ENCODE measurements at places on chromosomes 12 and 14.

- DNase-seq: no peak
Measured at GRCh38 chr12:112515868-112516267, 97.1 kb downstream of the PTPN11 start.

DNA sequence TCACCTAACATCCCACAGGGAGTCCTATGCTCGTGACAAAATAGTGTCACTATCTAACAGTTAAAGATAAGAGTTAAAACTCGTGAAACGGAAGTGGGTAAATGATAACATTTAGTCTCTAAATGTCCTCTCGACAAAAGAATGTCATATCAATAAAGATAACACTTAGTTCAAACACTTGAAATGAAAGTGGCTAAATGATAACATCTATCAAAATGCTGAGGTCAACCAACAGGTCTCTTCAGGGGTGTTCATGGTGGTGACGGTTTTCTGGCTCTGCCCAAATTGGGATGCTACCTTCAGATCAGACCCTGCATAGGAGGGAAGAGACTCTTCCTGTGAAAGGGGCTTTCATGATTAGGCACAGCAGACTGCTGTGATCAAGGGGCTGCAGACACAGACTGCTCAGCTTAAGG is 22.1 kb downstream of the IL26 start:
- DNase-seq: no peak

- DNase-seq: no peak
Measured at GRCh38 chr14:49425921-49426320, 160.3 kb downstream of the RPS29 start.

- peak; percentile 63 for DNase-seq
Measured at GRCh38 chr14:39762576-39763401, 330.6 kb upstream of the FBXO33 start.

GRCh38 chr14:90630171-90630806 is 185.9 kb downstream of the TTC7B start:
- DNase-seq: no peak

DNA sequence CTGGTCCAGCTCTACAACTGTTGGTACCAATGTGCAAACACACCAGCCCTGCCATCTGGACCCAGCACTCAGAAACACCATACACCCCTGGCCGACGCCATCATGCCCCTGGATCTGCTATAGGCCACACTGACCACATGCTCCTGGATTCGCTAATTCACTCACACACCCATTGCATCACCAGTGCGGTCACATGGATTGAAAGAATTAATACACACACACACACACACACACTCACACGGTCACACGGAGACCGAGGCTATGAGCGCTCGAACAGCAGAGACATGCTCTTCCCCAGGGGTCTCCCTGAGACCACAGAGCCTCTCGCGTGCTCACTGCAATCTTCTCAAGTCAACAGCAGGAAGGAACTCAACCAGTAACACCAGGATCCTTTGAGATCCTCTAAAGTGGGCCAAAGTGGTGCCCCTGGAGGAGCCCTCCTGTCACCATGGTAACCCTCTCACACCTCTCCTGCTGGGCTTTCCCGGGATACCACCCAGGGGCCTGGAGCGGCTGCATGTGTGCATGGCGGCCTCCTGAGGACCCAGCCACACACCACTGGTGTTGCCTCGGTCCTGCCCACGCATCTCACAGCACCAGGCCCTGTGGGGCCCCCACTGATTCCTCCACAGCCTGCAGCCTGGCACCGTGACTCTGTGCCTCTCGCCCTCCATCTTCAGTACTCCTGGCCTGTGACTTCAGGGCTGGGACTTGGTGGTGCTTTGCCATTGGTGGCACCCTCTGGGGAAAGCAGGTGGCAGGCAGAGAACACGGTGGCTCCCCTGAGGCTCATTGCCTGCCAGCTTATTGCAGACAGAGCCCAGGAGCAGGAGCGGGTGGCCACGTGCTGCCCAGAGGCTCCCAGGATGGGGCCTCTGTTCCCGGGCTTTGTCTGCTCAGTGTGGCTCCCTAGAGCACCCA is 15.1 kb downstream of the LRTM2 start:
- no peak for DNase-seq

DNA sequence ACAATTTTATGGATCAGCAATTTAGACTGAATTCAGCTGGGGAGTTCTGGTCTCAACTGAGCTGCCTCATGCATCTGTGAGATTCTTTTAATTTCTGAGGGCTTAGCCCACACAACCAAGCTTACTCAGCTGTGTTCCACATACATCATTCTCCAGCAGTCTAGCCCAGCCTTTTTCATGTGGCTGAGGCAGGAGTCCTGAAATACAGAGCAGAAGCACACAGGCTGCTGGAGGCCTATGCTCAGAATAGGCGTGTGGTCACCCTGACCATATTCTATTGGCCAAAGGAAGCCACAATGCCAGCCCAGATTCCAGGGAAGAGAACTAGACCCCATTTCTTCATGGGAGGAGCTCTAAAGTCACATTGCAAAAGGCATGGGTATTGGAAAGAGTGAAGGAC is 72.3 kb upstream of the DHRS4 start:
- no peak for DNase-seq

GRCh38 chr12:19997656-19998400 is 370.5 kb upstream of the PDE3A start:
- no peak for DNase-seq

DNA sequence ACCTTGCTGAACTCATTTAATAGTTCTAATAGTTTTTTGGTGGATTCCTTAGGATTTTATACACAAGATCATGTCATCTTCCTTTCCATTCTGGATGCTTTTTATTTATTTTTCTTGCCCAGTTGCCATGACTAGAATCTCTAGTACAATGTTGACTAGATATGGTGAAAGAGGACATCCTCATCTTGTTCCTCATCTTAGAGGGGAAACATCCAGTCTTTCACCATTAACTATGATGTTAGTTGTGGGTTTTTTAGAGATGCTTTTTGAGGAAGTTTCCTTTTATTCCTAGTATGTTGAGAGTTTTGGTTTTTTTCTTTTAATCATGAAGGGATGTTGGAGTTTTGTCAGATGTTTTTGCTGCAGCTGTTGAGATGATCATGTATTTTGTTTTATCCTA is 8.7 kb downstream of the ANKRD13A start:
- no peak for DNase-seq

DNA sequence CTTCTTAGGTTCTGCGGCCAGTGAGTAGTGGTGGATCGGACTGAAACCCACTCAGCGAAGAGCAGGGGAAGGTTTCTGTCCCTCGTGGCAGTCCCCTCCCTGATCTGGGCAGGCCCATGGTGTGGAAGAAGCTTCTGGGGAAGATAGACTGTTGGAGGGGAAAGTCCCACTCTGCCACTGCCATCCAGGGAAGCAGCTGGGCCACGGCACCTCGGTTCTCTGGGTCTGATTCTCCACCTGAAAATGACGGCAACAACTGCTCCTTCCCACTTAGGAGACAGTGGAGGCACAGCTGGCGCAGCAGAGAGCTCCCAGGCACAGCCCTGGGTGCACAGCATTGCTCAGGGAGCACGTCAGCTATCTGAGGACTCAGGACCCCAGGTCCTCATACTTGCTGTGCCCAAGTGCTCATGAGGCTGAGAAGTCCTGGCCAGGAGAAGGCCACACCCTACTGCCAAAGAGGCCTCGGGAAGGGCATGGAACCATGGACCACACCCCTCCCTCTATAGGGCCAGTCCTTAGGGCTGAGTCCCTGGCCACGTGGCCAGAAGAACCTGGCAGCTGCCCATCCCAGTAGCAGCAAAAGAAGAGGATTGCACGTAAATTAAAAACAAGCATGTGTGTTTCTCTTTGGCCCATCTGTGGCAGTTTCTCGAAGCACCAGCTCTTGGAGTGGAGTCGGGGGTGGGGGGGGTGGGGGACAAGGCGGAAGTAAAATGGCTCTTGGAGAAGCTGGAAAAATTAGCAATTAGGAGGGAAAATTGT is 85.3 kb upstream of the BCL11B start:
- DNase-seq: no peak

- no peak for DNase-seq
Measured at GRCh38 chr14:65470404-65470880, 57.9 kb downstream of the FUT8 start.

DNA sequence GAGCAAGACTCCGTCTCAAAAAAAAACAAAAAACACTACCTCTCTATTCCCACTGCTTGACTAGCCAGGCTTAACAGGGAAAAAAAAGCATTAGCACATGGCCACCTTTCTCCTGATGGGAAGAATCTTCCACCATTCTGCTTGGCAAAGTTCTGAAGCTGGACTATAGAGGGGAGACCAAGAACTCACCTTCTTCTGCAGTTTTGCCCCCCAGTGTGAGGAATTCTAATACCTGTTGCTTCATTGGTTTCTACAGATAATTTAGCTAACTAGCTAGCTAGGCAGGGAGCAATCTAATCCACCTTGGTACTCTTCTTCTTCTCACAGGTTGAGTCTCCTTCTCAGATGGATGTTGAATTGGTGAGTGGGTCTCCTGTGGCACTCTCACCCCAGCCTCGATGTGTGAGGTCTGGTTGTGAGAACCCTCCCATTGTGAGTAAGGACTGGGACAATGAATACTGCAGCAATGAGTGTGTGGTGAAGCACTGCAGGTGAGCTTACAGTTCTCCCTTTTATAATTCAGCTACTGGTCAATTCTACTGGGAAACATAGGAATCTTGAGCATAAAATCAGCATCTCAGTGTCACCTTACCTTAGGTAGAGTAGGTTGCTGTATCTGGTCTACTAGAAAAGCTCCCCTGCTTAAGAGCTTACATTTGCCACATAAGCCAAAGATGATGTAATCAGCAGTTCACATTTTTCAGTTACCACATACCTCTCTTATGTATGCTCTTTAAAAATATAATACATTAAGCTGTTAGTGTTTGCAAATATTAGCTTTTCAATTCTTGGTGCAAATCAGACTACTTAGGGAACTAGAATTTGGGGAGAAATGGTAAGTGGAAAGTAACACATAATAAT is 16.0 kb downstream of the METTL3 start:
- no peak for DNase-seq

GRCh38 chr12:130827432-130827831 is 11.6 kb downstream of the STX2 start:
- DNase-seq: no peak

DNA sequence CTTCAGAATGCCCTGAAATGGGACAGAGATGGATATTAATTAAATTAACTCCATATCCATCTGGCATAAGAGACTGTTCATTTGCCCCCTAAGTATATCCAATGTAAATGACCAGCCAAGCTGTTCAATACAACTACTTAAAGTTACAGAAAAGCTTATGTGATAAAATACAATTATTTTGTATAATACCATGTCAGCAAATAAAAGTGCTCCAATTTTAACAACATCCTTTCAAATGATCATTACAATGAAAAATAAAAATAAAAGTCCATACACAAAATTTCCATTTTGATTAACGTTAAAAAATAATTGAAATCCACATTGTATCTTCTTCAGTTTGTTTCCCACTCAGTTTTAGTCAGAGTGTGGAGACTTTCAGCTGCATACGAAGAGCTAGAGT is 5.7 kb downstream of the CLEC6A start:
- no peak for DNase-seq

DNA sequence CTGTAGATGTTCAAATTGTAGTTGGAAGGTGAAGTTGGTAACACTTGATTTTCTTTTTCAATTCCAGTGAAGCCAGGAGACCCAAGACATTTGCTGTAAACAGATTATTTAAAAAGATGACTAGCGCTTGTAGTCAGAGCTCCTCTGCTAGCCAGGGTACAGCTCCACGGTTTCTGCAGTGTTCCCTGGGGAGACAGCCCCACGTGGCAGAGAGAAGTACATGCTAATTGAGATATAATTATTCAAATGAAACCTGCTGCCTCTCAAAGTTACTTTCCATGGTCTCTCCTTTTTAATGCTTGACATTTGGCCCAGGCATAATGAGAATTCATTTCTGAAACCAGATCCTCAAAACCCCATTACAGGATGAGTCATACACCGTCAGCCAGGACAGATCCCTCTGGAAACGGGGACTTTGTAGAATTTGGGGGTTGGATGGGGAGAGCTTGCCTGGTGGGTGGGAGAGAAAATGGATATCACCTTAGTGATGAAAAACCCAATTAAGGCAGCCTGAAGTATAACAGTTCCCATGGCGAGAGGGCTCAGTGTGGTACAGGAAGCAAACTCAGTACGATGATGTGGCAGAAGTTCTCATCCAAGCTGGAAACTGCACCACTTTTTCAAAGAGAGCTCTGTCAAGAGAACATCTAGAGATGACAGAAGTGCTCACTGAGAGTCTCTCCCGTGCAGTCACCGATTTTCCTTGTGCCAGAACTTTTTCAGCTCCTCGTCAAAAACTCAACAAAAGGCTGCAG is 637.7 kb upstream of the TMEM132C start:
- no peak for DNase-seq

DNA sequence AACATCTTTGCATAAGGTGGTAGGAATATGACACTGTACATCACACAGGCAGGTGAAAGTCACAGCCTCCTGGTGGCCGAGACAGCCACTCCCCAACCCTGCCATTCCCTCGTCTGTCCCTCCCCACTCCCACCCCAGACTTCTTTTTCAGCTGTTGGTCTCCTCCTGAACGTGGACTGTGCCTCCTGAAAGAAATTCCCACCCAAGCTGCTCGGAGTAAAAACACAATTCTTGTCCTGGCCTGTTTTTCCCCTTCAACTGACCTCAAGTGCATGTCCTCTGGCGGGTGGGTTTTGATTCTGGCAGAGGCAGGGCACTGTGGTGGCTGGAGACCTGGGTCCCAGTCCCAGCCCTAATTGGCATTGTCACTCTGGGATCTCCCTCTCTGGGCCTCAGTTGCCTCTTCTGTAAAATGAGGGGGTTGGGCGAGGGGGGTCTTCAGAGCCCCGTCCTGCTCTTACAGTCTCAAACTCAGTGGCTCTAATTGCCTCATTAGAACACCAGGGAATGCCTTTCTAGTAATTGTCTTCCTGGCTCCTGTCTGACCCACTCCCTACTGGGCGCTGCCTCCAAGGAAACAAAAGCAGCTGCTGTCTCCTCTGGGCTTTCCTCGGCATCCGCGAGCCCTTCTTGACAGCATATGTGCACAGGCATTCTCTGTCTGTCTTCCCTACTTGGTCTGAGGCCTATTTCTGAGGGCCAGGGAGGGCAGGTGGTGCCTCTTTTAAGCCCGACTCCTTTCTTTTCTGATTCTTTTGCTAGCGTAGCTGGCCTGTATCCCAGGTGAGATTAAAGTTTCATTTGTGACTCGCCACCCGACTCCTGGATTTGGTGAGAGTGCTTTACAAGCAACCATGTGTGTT is 186.6 kb upstream of the RMST start:
- DNase-seq: no peak

- DNase-seq: no peak
Measured at GRCh38 chr12:51904951-51905470, 2.3 kb upstream of the ACVRL1 start.

GRCh38 chr14:100282766-100283419 is 23.4 kb downstream of the SLC25A29 start:
- DNase-seq: no peak

DNA sequence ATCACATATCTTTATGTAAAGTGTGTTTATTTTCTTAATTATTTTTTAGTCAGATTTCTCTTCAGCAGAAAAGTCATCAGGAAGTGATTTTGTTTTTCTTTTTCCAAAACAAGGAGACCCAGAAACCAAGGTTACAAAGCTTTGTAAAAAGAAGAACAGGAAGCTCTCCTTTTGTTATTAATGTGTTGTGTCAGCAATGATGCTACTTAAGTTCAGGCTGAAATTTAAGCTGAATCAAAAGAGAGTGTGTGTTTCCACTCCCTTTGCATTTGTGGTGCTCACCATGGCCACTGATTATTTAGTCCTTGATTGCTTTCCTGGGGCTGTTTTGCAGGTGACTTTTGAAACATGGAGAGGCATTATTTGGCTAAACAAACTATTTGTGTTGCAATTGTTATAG is 155.3 kb upstream of the ATP2B1 start:
- no peak for DNase-seq

Data from stimulated activated naive CD8-positive, alpha-beta T cell treated with anti-CD3 and anti-CD28 coated beads, Interleukin-15, amount 100 ng/mL, for 72 hours (primary cell).